ENCODE measurements at places on chromosomes 2 and 18.

DNA sequence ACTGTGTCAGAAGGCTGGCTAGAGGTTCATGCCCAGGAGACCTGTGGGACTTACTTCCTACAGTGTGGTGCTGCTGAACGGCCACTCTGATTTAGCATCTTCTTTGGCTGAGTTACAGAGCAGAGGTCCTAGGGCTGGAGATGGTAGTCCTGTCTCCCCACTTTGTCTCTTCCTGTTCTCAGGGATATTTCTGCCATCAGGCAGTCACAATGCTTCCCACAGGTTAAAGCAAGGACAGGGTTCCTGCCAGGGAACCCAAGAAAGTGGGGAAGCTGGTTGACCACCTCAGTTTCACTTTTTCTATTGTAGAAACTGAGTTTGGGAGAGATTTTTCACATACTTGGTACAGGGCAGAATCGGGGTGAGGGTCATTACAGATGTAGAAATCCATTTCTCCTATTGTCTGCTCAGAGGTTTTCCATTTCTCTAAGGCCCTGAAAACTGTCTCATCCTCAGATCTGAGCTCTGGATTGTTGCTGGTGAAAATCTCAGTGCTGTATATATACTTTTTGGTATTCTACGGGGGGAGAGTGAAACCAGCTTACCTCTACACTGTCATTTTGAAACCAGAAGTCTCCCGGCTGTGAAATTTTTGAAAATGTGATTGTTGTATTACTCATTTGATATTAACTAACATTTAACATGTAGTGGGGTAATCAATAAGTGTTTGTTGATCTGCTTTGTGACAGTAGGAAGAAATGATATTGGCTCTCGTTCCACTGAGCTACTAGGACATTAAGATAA is 37.0 kb upstream of the MEP1B start:
- no peak for DNase-seq

GRCh38 chr2:163736433-163737189 is 803 bp upstream of the FIGN start:
- no peak for DNase-seq

- DNase-seq = no peak
These were observed 526.5 kb downstream of the FBXO15 start for GRCh38 chr18:73621091-73621490.

DNA sequence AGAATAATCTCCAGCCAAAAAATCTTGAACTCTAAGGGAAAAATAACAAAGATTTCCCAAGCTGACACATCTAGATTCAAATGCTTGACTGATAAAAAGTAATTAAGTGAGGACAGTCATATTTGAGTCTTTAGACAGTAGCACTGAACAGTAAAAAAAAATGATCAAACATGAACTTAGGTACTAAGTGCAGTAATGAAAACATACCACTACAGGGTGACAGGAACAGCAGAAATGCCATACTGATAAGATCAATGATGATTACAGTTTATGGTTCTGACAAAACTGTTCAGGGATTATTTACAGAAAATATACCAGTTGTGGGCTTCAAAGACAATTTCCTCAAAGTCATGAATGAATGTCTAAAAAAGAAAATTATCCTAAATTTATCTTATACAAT is 80.3 kb downstream of the OSBPL1A start:
- no peak for DNase-seq

DNA sequence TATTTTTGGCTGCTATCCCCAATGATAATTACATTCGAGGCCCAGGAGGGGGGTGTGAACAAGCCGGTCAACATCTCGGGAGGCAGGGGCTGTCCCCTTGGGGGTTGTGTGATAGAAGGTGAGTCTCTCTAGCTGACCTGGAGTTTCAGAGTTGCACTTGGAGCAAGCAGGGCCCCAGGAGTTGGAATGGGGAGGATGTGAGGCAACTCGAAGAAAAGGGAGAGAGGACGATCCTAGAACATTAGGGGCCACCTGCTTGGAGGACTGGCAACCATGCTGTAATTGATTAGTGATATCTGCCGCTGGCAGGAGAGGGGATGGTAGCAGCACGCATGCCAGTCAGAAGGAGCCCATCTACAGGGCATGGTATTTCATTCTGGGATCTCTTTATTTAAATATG is 122.6 kb downstream of the CTIF start:
- no peak for DNase-seq

GRCh38 chr2:17373741-17374140 is 144.5 kb downstream of the RAD51AP2 start:
- DNase-seq = no peak

DNA sequence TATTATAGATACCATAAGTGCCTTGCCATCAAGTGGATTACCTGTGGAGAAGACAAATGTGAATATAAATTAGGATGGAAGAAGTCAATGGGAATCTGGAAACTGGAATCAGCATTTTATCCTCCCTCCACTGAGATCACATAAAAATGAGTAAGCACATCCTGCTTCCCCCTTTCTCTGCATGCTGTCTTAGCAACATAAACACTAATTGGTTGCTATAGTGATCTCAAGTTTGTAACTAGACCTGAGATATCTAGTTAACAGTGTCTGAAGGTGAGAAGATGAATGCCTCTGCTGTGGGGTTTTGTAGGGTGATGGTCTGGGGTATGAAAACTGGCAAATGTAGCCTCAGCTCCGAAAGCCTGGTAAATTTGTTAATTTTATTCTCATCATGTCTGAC is 1357.5 kb upstream of the CELF4 start:
- DNase-seq = no peak

GRCh38 chr2:38141501-38141900 is 65.5 kb upstream of the CYP1B1 start:
- DNase-seq = no peak

DNA sequence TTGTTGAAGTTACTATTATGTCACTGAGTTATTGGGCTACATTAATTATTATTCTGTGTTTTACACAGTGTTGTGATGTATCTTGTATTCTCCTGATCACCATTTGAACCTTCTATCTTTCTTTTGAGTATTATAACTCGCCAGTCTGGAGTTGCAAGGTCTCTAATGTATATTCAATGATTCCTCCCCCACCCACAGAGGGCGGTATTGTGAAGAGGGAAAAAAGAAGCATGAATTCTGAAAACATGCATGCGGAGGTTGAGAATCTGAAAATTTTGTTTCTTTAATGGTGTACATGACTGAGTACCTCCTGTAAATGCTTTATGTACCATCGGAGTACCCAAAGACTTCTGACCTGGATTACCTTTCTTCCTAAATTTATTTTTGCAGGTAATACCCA is 266.6 kb downstream of the NR4A2 start:
- DNase-seq = no peak

GRCh38 chr2:9996321-9996720 is 44.8 kb downstream of the GRHL1 start:
- DNase-seq = no peak

GRCh38 chr2:66445925-66446871 is 11.3 kb downstream of the MEIS1 start:
- DNase-seq = no peak

DNA sequence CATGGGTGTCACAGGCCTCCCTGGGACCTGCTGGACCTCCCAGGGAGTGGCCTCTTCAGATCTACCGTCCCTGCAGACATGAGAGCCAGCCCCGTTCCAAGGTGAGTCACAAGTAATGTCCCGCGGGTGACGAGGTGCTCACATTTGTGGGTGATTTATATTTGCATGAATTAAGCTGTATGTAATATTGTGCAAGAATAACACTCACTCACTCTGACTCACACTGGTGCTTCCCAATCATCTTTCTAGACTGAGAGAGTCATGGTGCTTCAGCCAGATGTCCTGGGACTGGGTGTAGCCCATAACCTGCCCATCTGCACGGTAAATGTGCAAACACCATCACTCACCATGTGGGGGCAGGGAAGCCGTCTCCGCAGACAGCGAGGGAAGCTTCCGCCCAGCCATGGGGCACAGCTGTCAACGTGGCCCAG is 347.5 kb upstream of the SALL3 start:
- DNase-seq = no peak

GRCh38 chr2:217954469-217954868 is 48.3 kb downstream of the TNS1 start:
- DNase-seq = no peak

DNA sequence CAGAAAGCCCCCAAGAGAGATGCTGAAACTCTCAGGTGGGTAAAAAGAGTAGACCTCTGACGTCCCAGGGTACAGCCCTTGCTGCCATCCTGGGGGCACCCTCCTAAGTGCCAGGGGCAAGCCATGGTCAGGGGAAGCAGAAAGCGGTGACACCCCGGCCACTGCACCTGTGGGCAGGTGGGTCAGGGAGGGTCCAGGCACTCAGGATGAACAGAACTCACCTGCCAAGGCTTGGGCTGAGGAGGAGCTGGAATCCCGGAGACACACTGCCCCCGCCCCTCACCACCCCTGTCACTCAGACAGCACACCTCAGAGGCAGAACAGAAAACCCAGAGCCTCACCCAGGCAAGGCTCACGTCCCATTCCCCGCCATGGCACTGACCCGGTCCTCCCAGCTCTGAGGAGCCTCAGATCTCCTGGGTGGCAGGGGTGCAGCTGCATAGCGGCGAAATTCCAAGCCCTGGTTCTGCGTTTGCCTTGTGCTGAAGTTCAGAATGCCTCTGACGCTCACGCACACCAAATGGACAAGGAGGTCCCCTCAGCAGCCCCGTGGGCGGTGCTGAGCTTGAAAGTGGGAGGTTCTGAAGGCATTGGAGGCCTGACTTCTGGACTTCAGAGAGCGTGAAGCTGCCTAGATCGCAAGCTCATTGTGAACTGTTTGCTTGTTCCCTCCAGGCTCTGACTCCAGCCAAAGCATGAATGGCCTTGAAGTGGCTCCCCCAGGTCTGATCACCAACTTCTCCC is 4.3 kb downstream of the GPR17 start:
- DNase-seq = no peak

DNA sequence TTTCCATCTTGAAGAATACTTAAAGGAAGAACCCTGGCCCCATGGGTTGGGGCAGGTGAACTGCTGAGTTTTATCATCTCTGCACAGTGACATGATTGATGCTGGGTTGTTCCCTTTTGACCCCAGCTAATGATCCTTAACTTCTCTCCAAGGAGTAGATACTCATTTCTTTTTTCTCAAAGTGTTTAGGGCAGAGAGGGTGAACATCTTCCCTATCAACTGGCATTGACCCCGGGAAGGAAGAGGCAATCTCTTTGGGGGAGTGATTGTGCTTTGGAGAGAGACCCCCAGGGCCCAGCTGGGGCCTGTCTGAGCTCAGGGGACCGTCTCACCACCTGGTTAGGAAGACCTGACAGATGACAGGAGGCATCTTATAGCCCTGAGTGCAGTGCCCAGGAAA is 190.6 kb downstream of the FHOD3 start:
- no peak for DNase-seq

DNA sequence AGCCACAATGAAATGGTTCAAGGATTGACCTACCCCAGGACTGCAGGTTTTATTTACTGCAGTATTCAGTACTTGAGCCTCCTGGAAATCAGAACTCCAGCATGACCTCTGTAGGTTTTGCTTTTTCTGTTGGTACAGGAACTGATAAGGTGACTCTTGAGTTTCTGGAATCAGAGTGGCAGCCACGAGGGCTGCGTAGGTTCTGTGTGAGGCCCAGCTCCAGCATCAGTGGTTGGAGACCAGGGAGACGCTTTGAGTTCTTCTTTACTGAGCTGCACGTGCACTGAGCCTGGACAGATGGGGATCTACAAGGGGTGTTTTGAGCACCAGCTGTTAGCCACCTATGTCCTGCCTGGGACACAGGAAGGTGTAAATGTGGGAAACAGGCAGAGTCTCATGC is 222.7 kb upstream of the EPAS1 start:
- no peak for DNase-seq

- DNase-seq = no peak
These were observed 37.1 kb upstream of the SMAD7 start for GRCh38 chr18:48987821-48988220.

DNA sequence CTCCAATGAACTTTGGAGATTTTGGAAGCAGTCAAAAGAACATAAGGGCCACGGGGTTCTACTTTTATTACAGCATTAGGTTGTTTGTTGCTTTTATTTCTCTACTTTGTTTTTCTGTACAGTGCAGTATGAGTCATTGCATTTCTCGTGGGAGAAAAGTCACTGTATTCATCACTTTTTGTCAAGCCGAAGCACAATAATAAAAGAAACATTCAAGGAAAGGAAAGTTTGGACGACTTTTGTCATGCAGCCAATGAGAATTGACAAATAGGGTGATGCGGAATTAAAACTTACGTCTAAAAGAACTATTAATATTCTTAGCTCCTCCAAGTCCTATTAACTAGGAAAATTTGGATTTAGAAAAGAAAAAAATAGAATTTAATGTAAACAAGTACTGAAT is 209.9 kb downstream of the TMEM182 start:
- no peak for DNase-seq

DNA sequence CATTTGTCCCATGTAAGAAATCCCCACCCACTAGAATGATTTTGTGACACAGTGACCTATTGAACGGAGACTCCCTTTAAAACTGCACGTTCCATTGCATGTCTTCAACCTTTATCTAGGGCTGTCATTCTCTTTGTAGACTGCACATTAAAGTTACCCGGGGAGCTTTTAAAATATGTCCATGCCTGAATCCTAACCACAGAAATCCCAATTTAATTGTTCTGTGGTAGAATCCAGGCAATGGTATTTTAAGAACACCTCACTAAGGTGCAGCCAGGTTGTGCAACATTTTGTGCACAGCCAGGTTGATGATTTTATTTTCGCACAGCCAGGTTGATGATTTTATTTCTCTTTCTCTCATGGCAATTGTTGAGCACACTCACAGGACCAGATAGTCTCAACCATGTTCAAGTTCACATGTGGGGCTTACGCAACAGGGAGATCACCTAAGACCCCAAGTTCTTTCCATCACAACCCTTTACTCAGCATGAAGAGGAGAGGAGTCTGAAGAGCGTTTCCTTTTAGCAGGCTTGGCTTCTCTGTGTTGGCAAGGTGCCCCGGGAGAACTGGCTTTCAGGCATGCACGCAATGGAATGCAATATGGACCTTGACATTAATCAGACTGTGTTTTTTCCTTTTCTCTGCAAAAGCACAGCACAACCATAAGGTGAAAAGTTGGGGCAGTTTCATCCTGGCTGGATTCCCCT is 467.3 kb upstream of the ETAA1 start:
- DNase-seq = no peak

DNA sequence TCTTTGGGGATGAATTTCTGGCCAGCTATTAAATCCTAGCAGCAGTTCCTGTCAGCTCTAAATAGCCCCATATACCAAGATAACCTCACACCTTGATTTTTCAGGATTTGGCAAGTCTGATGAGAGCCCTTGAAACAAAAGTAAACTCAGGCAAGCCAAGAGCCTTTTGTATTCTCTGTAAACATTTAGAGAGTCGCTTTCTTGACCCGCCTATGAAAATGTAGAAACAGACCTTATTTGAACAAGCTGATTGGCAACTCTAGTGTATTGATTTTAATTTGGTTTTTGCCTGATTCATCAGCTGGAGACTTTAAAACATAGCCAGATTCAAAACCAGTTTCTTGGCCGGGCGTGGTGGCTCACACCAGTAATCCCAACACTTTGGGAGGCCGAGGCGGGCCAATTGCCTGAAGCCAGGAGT is 43.4 kb downstream of the CABLES1 start:
- no peak for DNase-seq

- no peak for DNase-seq
These were observed 23.5 kb downstream of the GPC1 start for GRCh38 chr2:240458900-240459391.
